Dermis microvascular lymphatic vessel endothelial cell (primary cell): ENCODE measurements at places on chromosomes 3 and 15.

DNA sequence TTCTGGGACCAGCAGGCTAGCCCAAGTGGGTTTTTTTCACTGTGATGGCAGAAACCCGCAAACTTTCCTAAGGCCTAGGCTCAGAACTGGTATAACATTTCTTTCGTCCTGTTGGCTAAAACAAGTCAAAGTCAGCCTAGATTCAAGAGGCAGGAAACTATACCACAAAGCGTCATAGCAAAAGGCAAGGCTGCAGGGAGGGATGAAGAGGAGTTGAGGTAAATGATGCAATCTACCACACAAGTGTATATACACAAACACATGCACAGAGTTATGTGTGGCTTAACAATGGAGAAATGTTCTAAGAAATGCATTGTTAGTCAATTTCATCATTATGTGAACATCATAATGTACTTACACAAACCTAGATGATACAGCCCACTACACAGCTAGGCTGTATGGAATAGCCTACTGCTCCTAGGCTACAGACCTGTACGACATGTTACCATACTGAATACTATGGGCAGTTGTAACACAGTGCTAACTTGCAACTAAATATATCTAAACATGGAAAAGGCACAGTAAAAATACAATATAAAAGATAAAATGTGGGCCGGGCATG, 225.6 kb downstream of the TBL1XR1 start:
- DNase-seq, result no peak

DNA sequence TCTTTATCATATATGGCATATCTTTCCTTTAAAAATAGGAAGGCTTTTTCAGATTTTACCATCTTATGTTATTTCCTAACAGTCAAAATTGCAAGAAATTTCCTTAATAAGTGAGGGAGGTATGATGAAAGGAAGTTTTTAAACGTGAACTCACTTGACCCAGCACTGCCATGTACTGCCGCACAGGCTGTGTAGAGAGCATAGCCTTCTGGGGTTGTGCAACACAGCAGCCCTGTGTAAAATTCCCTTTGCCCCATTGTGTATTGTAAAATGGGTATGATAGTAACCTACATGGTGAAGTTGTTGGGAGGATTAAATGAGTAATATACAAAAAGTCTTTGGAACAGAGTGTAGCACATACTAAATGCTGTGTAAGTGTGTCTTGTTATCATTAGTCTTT, 78.6 kb downstream of the PEX5L start:
- DNase-seq, result no peak

DNA sequence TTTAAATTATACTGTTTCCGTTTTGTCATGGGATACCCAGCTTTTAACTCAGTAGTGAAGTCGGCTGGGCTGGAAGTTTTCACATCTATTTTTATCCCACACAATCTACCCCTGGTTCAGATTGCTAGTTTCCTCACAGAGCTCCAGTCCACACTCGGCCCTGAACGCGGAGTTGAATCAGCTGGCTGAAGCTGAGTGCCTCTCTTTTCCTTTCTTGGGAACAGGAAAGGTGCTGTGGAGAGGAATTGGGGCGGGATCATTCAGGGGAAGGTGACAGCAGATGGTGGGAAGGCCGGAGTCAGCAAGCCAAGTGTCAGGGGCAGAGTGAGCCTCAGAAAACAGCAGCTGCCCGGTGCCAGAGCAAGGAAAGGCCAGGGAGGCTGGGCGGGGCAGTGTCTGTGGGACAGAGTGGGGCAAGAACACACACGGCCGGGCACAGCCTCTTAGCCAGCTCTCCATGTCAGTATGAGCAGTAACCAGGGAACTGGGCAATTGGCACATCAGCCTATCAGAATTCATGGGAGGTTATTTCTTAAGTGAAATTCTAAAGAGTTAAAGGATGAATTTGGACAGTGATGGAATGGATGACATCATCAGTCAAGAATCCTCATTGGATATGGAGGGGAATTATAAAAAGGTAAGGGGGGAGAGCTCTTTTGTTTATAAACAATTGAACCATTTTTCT, 135.7 kb upstream of the IL12A start:
- DNase-seq, result no peak

DNA sequence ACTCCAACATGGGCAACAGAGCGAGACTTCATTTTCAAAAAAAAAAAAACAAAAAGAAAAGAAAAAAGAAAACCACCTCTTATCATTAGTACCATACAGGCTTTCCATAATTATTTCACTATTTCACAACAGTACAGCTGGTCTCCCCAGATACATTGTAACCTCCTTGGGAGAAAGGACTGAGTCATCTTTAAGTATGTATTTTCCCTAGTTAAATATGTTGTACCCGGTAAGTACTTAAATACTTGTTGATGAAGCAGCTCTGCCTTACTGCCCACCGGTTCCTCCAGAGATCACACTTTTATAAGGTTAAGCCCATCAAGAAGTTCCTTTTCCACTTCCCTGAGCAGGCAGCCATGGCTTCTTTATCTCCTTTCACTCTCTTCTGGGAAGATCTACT, 789.5 kb upstream of the CFAP20DC start:
- no peak for DNase-seq

GRCh38 chr3:144557515-144557914, 585.9 kb downstream of the DIPK2A start:
- no peak for DNase-seq
